Activated naive CD4-positive, alpha-beta T cell treated with anti-CD3 and anti-CD28 coated beads for 36 hours (primary cell): ENCODE measurements at places on chromosomes 12 and 14. TPM values are rescaled to one million over a fixed set of nuclear protein-coding genes. Genes with fewer than 3 reads are reported as not detected.

The SPTB gene
- 0.55 TPM for total RNA-seq

The TAS2R19 gene
- total RNA-seq: 0.77 TPM

The AMN gene
- total RNA-seq: 0.37 TPM

The ADGRD1 gene
- not detected for total RNA-seq

GRCh38 chr14:95507174-95507573, 9.3 kb downstream of the SYNE3 start:
- DNase-seq: no peak

DNA sequence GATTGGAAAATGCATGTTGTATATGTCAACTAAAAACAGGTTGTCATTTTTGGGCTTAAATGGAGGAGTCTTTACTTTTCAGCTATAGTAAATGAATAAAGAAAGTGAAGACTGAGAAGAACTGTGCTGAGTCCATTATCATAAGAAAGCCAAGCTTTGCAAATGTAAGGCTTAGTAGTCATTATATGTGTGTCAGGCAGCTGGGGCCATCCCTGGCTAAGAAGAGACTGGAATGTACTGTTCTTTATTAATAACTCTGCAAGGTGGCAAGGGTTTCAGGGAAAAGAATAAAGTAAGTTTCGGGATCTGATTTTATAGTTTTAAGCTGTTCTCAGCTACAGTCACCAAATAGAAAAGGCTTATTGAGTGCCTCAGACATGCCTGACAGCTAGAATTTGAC, 48.7 kb downstream of the SRGAP1 start:
- no peak for DNase-seq

DNA sequence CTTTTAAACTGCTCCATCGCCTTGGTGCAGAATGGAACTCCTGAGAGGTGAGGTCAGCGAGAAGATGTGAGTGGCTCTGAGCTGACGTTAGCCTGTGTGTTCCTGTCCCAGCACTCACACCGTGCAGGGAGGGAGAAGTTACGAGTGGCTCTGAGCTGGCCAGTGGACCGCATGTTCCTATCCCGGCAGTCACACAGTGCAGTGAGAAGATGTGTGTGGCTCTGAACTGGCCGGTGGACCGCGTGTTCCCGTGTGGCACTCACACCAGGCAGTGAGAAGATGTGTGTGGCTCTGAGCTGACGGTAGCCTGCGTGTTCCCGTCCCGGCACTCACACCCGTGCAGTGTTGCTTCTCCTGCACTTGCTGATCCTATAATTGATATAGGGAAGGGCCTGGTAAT, 59.9 kb downstream of the VCPKMT start:
- no peak for DNase-seq

DNA sequence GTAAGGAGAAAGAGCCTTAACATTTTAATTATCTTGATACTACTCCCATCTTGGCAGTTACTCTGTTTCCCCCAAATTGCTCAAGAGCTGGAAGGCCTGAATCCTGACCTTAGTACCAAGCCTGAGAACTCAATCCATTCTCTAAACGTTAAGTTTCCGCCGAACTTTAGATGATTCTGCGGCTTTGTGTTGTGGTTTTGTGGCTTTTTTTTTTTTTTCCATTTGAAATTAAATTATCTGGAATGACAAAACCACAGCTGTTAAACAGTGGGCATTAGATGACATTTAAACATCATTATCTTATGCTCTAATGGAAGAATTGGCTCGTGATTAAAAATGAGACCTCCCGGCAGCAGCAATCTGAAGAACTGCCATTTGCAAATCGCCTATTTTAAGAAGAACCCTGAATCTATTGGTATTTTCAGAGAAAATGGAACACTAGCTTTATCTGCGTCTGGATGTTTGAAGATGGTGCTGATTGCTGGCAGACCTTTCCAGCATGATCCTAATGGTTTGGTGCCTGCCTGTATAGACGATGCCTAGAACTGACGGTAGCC, 38.4 kb downstream of the TMEM132C start:
- DNase-seq: no peak

DNA sequence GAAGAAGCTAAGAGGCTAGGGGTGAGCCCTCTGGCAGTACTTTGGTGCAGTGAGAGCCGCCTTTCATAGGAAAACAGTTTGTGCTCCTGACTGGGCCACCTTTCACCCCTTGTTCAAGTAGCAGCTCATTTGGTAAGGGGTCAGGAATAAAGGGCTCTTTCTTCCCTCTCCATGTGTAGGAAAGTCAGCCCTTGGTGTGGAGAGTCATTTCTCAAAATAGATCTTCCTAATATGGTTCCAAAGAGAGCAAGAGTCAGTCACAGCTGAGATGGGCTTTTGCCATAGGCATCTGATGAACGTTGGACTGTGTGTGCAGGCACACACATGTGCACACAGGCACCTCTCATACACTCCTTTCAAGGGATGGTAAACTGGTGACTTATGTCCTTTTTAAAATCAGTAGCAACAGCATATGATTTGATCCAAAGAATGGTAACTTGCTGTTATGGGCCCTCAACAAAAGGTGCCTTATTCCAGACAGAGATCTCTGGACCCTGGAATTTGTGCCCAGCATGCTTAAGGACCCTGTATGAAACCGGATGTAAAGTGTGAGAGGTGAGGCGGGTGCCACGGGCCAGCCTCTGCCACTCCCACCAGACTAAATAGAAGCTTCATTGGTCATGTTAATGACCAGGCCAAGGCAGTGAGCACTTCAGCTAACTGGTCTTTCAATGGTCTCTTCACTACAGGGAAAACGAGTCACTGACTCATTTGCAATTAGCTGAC, 16.7 kb upstream of the RIC8B start:
- no peak for DNase-seq

- no peak for DNase-seq
These were observed 238.3 kb downstream of the FUT8 start for GRCh38 chr14:65650826-65651225.

- DNase-seq: no peak
These were observed 36.1 kb downstream of the TMCC3 start for GRCh38 chr12:94614288-94614721.

GRCh38 chr14:22540811-22541360, 48.1 kb downstream of the DAD1 start:
- peak; percentile 54 for DNase-seq

DNA sequence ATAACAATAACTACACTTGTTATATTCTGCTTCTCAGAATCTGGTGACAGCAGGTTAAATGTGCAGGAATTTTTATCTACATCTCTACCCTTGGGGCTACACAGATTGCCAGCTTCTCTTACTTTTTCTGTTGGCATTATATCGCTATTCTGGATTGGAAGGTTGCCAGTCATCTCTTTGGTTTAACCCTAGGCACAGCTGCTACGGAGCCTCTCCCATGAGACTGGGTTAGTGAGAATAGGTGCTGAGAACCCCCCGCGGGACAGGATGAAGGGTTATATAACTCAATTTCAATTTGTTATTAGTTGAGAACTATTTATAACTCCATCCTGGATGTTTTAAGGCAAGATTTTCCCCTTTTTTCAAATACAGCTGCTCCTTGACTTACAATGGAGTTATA, 73.1 kb downstream of the ACADS start:
- DNase-seq: no peak

DNA sequence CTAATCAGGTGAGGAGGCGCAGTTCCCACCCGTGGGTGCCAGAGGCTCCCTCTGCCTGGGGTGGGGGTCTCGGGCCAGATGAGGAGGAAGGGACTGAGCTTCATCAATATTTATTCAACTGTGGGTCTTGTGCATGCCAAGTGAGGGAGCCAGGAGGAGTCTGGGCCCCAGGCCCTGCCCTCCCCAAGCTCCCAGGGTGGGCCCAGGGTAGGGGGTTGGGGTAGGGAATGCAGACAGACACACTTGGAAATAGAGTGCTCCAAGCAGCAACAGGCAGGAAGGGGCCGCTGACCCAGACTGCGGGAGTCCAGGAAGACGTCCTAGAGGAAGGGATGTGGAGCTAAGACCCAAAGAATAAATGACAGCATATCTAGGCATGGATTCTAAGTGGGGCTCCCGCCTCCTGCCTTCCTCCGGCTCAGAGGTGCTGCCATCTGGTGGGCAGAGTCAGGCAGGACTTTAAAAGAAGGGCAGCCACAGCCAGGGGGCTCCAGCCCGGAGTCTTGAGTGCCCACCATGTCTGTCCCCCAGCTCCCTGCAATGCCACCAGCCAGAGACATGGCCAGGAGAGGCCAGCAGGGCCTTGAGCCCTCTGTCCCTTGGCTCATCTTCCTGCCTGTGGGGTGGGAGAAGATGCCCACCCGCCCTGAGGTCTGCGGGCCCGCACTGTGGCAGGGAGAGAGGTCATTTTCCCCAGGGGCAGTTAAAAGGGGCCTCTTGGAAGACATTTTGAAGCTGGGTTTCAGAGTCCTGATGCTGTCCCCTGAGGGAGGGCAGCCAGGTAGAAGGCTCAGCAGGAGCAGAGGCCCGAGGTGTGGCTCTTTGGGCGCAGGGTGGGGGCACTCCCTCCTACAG, 70.1 kb downstream of the PHETA1 start:
- peak; percentile 62 for DNase-seq

- DNase-seq: no peak
These were observed 2.7 kb downstream of the CD4 start for GRCh38 chr12:6791931-6792520.

- DNase-seq: no peak
These were observed 15.4 kb downstream of the CHGA start for GRCh38 chr14:92938235-92938875.

DNA sequence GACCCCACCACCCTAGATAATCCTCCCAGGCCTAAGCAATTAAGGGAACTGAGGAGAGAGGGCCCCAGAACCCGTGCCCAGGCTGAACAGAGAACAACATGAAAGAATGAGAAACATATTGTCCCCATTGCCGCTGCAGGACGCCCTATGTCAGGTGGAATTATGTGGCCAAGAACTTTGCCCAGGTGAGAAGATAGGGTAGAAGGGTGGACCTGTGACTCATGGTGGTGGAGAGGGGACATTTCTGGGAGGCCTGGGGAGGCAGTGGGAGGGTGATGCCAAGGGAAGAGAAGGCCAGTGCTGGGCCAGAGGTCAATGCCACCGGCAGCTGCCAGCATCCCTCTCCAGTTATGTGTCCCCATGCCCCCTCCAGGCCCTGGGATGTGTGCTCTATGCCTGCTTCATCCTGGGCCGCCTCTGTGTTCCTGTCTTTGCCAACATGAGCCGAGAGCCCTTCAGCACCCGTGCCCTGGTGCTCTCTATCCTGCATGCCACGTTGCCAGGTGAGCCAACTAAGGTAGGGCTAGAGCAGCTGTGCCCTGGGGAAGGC, 15.5 kb downstream of the SOAT2 start:
- DNase-seq: no peak

- DNase-seq: no peak
These were observed 122.5 kb downstream of the SLC15A5 start for GRCh38 chr12:16154990-16155389.

DNA sequence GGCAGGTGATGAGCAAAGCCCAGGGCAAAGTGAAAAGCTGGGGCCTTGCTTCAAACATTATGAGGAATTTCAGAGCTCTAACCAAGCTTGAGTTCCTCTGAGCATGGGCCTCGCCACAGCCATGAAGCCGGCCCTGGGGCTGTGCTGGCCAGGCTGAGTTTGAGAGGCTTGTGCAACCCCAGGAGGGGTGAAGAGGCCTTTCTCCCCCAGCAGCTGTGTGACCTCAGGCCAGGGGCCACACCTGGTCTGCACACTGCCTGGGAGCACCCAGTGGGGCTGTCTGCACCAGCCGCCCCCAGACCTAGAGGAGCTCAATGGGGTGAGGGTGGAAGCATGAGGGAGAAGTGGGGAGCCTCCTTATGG, 204.9 kb upstream of the C14orf180 start:
- no peak for DNase-seq

DNA sequence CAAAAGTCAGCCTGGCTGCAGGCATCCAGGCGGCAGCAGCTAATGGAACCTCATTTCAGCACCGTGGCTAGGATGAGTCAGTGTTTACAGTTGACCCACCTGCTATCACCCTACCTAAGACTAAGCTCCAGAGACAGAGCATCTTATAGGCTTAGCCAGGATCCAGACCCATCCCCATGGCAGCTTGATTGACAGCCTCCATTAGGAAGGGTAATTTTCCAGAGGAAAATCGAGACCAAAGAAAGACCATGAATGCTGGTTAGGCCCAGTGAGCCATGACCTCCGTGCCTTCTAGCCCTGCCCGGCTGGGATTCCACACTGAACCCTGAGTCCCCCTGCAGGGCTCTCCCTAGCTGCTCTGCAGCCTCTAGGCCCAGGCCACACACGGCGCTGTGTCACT, 38.7 kb downstream of the TUNAR start:
- DNase-seq: no peak
